ENCODE measurements at places on chromosomes 3 and 15.
A peak's percentile ranks its signal among the peaks of the same experiment; 100 is the strongest.

DNA sequence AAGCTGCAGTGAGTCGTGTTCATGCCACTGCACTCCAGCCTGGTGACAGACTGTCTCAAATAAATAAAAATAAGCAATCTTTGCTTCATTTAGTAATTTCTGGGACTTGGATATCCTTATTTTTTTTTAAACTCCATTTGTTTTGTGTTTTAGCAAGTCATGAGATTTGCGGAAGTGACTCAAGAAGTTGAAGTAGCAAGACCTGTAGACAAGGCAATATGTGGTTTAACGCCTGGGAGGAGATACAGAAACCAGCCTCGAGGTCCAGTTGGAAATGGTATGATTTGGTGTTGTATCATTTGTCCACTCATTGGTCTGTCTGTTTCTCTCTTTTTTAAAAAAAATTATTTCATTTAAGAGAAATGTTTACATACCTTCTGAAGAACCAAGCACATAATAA, 16.6 kb upstream of the RPLP1 start:
- DNase-seq, result peak; percentile 44

DNA sequence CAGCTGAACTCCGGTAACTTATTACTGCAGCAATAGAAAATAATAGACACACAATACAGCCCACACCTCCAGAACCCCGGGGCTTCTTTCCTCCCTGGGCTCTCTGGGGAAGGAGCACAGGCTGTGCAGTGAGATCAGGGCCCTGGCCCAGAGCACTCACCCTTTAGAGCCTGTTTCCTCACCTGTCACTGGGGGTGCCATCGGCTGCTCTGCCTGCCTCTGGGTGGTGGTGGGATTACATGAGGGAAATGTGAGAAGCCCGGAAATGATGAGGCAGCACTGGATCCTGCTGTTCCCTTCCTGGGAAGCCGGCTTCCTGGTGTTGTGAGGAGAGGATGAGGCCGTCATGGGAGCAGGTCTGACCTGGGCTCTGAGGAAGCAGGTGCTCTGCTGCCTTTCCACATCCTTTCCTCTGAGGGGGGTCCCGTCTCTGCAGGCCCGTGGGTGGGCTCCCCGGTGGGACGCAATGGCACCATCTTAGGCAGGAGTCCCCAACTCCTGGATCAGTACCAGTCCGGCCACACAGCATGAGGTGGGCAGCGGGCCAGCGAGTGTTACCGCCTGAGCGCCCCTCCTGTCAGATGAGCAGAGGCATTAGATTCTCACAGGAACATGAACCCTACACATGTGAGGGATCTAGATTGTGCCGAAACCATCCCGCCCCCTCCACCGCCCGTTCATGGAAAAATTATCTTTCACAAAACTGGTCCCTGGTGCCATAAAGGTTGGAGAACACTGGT, 220.9 kb upstream of the CTDSPL start:
- no peak for DNase-seq

GRCh38 chr3:127598841-127599570, 795 bp downstream of the MCM2 start:
- DNase-seq, result no peak

DNA sequence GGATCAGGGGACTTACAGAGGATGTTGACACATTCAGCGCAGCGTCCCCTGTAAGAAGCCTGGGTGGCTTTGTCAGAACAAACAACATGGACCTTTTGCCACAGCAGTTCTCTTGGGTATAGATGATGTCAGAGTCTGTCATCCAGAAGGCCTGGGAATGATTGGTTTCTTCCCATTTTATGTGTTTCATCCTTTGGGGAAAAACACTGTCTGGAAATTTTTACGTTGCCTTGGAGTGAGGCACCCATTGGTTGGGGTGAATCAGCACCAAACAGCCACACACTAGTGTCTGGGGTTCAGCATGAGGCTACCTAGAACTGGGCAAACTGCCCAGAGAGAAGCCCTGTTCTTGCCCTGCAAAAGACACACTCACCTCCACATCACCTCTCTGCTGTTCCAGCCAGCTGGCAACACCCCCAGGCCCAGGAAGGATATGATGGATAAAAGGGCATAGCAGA, 123.0 kb downstream of the FAM43A start:
- no peak for DNase-seq

- DNase-seq, result no peak
Measured at GRCh38 chr3:174767406-174767805, 91.7 kb upstream of the NAALADL2 start.

Data from suppressor macrophage treated with lipopolysaccharide for 4 hours (primary cell).